Mucosa of gallbladder (tissue), 1 donor: ENCODE measurements at places on chromosomes 2 and 18.
A peak's percentile ranks its signal among the peaks of the same experiment; 100 is the strongest.

DNA sequence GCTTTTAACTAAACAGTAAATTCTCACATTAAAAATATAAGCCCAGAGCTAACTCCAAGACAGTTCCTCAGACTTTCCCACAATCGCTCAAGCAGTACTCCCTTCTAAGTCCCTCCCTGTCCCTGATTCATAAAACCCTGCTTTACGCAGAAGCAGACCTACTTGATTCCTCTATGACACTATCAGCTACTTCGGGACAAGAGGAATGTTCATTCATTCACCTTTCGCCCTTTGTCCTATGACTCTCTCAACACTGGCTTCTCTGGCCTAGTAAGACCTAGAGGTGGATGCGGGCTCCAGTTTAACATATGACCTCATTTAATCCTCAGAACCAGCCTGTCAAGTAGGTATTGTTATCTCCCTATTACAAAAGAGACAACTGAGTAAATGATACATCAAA lies 10.2 kb downstream of the LPIN2 start:
- DNase-seq = no peak

GRCh38 chr2:72979896-72980295 lies 62.6 kb downstream of the EMX1 start:
- DNase-seq = no peak

- no peak for DNase-seq
Measured at GRCh38 chr2:105701042-105701441, 43.7 kb upstream of the NCK2 start.

GRCh38 chr2:173393186-173393585 lies 38.5 kb downstream of the CDCA7 start:
- no peak for DNase-seq

- no peak for DNase-seq
Measured at GRCh38 chr2:151792589-151792988, 35.6 kb downstream of the ARL5A start.

- no peak for DNase-seq
Measured at GRCh38 chr2:92072461-92073035, 2798.7 kb upstream of the TEKT4 start.

DNA sequence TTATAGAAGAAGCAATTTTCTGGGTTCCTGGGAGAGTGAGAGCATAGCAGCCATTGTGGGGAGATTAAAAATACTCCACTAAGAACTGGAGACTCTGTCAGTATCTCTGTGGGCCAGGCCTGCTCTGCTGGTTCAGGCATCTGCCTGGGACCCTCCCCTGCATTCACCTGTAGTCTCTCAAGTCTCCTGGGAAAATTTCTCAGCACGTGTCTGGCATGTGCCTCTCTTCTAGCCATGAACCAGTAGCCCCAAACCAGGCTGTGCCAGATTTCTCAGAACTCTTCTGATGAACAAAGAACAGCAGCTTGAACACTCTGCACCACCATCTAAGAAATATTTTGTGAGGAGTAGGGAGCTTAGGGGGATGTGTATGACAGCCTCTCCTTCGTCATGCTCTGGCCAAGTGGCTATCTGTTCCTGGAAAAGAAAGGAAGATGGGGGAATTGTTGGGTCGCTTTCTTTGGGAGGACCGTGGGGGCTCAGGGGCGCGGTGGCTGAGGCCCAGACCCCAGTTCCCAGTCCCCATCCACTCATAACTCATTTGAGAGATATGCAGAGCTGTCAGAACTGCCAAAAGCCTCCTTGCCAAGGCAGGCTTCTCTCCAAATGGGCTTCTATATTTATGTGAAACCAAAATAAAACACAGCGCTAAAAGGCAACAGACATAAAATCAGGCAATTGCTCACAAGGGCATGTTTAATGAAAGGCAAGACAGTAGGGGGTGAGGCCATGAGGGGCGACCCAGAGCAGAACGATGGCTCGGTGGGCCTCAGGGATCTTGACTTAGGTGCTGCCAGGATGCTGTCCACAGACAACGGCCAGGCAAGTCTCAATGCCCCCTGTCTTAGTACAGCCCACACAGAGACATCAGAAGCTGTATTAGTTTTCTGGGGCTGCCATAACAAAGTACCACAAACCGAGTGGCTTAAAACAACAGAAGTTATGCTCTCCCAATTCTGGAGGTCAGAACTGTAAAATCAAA lies 114.7 kb upstream of the TNP1 start:
- DNase-seq = no peak

DNA sequence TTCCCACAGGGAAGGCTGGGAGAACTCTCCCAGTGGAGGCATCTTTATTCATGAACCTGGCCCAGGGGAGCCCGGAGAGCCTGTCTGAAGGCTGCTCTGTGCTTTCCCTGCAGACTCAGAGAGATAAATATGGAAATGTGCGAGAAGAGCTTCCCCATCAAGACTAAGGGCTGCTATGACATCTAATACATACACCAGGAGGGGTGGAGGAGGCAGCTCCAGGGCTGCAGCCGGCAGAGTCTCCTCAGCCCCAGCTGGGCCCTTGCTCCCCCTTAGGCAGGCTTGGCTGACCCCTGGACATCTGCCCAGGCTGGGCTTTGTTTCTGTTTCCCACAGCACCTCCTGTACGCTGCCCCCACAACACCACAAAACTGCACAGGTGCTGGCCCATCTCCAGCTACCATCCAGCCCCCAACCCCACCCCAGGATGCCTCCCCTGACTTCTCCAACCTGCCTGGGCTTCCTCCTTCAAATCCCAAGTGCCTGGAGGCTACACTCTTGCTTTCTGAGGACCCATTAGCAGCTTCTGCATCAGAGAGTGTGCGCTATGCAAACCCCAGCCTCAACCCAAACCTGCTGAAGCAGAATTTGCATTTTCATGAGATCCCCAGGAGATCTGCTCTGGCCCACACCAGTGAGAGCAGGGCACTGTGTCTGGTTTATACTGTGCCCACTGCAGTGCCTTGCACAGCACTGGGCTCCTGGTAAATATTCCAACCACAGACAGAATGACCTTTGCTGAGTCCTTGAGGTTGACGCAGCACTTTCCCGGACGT lies 96.8 kb downstream of the VSNL1 start:
- DNase-seq = no peak

DNA sequence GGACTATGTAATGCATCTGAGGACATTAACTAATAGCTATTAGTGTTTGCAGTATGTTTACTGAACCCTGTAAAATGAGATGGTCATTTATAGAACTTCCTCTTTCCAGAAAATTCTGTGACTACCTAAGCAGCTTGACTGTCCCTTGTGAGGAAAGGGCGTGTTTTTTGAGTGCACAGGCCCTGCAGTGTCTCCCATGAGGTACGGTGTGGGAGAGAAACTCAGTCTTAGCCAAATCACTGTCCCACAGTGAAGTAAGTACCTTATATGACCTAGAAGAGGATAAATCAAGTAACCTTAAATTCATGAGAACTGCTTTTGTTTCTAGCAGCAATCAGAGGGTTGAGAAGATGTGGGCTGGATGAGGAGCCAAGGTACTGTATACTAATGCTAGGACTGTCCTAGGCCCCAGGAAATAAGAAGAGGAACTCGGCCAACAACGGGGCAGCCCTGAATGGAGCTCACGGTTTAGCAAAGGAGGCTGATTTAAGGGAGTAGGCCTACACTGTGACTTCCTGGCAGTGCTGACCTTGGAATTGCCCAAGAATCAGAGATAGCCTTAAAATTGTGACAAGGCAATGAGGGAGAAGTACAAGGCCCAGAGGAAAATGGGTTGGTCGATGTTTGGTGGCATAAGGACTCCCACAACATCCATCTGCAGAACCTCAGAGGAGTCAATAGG lies 103.5 kb upstream of the CTAGE1 start:
- DNase-seq = no peak

DNA sequence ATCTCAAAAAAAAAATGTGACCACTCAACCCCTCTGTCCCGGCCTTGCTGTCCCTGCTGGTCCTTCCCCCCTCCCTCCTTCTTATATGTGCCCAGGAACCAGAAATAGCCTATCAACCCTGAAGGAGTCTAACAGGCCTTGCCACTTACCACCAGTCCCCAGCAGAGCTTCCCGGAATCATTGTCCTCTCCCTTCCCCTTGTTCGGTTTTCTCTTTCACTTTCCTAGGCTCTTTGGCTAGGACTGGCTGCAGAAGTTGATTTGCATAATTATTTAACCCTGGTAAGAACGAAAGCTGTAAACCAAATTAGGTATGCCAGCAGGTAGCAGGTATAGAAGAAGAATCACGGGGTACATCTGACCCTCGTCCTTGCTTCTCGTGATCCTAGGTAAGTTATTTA lies 72.6 kb upstream of the ZNF532 start:
- no peak for DNase-seq

DNA sequence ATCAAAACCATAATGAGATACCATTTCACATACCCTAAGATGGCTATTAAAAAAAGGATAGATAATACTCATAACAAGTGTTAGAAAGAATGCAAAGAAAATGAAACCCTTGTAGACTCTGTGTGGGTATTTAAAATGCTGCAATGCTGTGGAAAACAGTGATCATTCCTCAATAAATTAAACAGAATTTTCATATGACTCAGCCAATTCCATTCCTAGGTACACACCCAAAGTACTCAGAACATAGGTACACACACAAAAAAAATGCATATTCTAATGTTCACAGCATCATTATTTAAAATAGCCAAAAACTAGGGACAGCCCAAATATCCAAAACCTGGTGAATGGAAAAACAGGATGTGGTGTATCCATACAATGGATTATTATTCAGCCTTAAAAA lies 502.3 kb downstream of the KCNJ3 start:
- no peak for DNase-seq

- DNase-seq = no peak
Measured at GRCh38 chr2:119638685-119639554, 40.1 kb upstream of the TMEM177 start.

DNA sequence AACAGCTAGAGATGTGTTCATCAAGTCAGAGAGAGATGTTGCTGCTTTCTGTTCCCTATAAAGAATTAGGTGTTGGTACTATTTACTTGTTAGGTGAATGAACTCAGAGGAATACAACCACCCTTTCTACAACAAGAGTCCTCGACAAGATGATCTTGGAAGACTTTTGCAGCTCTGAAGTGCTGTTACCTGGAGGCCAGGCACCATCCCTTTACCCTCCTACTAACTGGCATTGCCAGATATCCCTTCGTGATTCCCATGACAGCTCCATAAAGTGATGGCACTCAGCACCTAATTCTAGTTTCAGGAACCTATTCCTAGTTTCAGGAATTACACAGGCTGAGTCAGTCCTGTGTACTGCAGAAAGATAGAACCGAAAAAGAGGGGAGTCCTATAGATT lies 9.9 kb downstream of the ARPC2 start:
- no peak for DNase-seq

GRCh38 chr2:178630581-178630980 lies 150.3 kb downstream of the PLEKHA3 start:
- DNase-seq = no peak

GRCh38 chr2:187985923-187986322 lies 305.8 kb upstream of the GULP1 start:
- DNase-seq = no peak

- peak; percentile 79 for DNase-seq
Measured at GRCh38 chr18:24426398-24427294, at the start of gene IMPACT. Gene IMPACT (plus strand): TSS chr18:24426670. CDS start chr18:24426757, 87 bp downstream.

DNA sequence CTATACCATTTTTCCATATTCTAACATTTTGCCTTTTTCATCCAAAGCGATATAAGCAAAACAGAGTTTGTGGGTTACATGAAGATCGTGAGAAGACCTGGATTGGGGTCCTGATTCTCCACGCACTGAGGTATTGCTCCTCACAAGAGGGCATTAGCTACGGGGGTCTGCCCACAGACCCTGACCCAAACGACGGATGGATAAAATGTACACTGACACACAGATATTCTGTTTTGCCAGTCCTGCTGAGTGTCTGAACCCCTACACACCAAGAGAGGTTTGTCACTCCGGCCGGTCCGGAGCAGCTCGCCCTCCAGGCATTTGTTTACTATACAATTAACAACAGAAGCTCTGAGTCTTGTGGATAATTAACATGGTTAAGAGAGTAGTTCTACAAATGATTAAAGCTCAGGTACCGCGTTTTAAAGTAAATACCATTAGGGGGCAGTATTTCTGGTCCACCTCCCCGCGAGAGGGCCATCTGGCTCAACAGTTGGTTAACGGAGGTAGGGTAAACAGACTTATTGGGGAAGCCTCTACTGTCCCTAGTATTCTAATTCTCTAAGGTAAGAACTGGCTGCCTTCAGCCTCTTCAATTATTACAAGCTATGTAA lies 28.4 kb downstream of the SCYGR8 start:
- DNase-seq = no peak
